ENCODE measurements at places on chromosomes 16 and 17.

DNA sequence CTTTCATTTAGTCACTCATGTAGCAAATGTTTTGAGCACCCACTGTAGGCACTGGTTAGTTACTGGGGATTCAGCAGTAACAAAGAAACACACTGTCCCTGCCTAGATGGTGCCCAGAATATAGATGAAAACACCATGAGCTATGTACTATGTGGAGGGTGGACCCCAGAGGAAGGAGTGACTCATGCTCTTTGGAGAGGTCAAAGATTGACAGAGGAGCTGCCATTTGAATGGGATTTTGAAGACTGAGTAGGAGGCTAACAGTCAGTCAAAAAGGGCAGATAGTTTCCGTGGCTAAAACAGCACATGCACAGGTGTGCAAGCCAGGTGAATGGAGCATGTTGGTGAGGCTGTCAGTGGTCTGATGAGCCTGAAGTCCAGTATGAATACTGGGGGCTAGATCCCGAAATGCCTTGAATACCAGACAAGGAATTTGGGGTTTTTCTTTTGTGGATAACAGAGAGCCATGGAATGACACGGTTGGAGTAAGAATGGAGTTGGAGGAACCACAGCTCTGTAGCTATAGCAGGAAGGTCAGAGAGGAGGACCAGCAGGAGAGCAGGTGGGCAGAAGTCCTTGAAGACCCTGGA, 6.1 kb downstream of the IL21R start:
- DNase-seq, result no peak

- no peak for DNase-seq
Observed at GRCh38 chr17:73614256-73614655, 30.0 kb downstream of the SDK2 start.

- DNase-seq, result no peak
Observed at GRCh38 chr16:71338193-71338592, 20.3 kb upstream of the CALB2 start.

- peak; percentile 81 for DNase-seq
Observed at GRCh38 chr17:76473541-76473985, 6.2 kb downstream of the AANAT start.

DNA sequence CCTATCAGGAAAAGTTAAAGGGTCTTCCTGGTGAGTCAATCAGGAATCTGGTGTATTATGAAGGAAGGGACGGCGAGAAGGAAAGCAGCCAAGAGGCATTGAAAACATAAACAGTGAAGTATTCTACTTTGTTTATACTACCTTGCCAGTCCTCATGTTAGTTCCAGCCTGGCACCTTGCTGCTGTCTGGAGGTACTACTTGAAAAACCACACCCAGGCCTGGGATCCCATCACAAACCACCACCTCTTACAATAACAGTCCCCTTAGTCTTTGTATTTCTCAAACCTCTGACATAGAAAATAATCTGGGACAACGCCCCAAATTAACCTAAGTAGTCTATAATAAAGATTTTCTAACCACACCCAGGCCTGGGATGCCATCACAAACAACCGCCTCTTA, 676.7 kb upstream of the SOX9 start:
- no peak for DNase-seq

- no peak for DNase-seq
Observed at GRCh38 chr17:40947929-40948328, 10.5 kb upstream of the KRT23 start.

DNA sequence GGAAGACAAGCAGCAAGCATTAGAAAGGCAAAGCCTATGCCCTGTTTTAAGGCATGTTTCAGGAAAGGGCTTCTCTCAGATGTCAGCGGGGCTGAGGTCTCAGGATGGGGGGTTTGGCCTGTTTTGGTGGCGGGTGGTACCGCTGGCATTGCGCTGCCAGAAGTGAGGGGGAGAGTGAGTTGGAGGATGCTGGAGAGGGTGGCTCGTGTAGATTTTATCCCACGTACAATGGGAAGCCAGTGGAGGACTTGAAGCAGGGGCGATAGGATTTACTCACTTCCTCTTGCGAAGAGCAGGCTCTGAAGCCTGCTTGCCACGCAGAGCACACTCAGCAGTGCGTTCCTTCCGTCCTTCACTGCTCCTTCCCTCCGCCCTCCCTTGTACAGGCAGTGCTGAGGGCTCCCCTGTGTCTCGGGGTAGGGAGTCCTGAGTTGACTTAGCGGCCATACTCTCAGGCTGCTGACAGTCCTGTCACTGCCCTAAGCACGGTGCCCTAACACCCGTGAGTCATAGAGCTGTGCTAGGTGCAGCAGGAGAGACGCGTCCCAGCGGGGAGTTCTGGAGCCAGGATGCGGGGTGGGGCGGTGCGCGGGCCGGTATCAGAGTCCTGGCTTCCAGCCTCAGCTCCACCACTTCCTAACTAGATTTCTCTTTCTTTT, 113.1 kb downstream of the SNX29 start:
- DNase-seq, result peak; percentile 66

GRCh38 chr17:77217566-77217965, 76.8 kb downstream of the SEC14L1 start:
- DNase-seq, result no peak

DNA sequence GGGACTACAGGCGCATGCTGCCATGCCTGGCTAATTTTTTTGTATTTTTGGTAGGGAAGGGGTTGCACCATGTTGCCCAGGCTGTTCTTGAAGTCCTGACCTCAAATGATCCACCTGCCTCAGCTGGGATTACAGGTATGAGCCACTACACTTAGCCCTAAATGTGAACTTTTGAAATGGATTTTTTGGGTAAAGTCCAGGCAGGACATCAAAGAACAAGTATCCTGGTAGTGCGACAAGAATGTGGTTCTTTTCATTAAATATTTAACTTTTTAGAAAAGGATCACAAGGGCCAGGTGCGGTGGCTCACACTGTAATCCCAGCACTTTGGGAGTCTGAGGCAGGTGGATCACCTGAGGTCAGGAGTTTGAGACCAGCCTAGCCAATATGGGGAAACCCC, 15.3 kb upstream of the NBR1 start:
- DNase-seq, result no peak

- no peak for DNase-seq
Observed at GRCh38 chr17:82821554-82821953, 18.3 kb downstream of the ZNF750 start.

- DNase-seq, result no peak
Observed at GRCh38 chr17:63752707-63753106, 11.1 kb upstream of the STRADA start.

DNA sequence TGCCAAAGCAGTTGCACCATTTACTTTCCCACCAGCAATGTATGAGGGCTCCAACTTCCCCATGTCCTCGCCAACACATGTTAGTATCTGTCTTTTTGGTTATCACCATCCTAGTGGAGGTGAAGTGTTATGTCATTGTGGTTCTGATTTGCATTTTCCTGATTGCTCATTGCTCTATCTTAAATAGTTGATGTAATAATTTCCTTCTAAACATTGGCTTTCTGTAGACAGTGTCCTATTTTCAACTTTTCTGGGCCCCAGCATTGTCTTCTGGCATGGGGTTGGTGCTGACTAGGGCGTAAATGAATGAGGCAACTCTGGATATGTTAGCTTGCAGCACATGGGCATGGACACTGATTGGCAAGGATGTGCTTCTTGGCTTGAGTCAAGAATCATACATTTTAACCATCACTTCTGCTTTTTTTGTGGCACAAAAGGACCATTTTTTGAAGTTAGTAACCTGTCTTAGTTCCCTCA, 25.1 kb downstream of the PLCG2 start:
- DNase-seq, result no peak

- DNase-seq, result no peak
Observed at GRCh38 chr17:55068862-55069811, 100.6 kb downstream of the STXBP4 start.

- no peak for DNase-seq
Observed at GRCh38 chr16:4876646-4877379, 29.5 kb downstream of the UBN1 start.

GRCh38 chr17:6098050-6098822, 28.1 kb downstream of the WSCD1 start:
- DNase-seq, result peak; percentile 36

DNA sequence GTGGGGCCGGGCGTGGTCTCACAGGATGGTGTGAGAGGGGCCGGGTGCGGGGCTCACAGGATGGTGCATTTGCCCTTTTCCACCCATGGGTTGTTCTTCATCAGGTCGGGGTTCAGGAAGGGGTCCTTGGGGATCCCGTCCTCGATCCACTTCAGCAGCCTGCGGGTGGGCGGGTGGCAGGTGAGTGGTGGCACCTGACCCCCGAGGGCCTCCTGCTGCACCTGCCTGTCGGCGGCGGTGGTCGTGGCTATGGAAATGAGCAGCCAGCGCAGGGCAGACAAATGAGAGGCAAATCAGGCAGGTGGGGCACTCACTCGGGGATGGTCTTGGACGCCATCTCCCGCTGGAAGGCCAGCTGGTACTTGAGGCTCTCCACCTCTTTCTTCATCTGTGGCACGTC, 1.9 kb downstream of the GNG13 start:
- no peak for DNase-seq

DNA sequence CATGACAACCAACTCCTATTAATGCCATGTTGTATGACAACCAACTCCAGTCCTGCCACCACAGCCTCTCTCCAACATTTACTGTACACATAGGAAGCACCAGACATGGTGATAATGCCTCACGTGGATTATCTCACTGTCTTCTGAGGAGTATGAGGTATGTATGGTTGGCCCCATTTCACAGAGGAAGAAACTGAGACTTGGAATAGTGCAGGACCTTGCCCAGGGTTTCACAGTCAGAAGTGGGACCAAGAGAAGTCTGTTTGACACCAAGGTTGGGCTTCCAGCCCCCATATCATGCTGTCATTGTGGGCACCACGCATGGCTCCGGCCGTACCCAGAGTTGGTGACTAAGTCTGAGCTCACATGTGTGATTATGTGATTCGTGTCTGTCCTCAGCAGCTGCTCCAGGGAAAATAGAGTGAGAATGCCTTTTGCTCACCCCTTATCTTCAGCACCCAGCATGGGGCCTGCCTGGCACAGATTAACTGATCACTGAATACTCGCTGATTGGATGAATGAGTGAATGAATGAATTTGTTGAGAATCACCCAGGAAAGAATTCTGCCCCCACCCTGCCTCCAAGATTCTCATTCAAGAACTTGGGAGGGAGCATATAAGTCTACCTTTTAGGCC, 204.1 kb upstream of the NLRP1 start:
- no peak for DNase-seq

GRCh38 chr17:67511012-67511411, 133.9 kb downstream of the PITPNC1 start:
- DNase-seq, result no peak

- DNase-seq, result peak; percentile 92
Observed at GRCh38 chr16:69859105-69859989, 91.8 kb upstream of the CLEC18A start.

DNA sequence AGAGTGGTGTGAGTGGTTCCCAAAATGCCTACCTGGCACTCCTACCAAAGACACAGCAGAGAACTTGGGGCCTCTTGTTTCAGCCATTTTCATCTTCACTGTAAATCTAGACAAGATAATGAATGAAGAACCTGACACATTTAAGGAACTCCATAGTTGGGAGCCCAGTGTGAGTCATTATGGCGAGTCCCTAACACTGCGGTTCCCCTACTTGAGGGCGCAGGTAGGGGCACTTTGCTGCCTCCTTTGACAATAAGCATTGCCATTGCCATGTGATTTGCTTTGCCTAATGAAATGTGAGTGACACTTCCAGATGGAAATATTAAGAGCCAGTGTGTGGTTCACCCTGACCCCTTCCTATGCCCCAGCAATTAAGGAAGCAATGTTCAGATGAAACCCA, 517.6 kb downstream of the MAF start:
- no peak for DNase-seq

DNA sequence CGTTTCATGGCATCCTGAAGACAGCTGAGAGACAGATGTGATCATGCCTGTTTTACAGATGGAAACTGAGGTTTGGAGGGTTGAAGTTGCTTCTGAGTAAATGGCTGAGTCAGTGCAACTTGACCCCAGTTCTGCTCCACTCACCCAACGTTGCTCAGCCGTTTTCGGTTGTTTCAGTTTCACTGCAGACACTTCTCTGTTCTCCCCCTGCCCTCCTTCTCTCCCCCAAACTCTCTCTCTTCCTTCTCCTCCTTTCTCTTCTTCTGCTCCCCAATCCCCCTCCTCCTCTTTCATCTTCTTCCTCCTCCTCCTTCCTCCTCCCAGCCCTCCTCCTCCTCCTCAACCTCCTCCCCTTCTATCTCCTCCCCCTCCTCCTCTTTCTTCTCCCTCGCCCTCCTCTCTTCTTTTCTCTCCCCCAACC, 9.4 kb upstream of the CEP20 start:
- DNase-seq, result no peak

DNA sequence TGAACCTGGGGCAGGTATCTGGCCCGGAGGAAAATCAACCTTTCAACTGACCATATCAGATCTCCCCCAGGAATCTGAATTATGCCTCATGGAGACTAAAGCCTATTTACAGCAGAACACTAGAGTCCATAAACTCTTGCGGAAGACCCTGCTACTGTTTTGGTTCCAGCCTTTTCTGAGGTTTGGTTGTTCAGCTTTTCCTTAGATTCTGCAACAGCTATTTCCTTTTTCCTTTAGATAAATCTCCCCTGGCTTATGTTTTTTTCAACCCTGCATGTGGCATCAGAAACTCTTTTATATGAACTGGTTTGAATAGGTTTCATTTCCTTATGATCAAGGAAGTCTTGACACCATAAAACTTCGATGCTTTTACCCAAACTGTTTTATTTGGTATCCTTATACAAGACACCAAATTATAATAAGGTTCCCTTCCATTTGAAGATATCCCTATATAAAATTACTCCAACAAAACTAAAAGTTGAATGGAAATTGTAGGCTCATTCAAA, 13.1 kb downstream of the SPOP start:
- DNase-seq, result no peak

DNA sequence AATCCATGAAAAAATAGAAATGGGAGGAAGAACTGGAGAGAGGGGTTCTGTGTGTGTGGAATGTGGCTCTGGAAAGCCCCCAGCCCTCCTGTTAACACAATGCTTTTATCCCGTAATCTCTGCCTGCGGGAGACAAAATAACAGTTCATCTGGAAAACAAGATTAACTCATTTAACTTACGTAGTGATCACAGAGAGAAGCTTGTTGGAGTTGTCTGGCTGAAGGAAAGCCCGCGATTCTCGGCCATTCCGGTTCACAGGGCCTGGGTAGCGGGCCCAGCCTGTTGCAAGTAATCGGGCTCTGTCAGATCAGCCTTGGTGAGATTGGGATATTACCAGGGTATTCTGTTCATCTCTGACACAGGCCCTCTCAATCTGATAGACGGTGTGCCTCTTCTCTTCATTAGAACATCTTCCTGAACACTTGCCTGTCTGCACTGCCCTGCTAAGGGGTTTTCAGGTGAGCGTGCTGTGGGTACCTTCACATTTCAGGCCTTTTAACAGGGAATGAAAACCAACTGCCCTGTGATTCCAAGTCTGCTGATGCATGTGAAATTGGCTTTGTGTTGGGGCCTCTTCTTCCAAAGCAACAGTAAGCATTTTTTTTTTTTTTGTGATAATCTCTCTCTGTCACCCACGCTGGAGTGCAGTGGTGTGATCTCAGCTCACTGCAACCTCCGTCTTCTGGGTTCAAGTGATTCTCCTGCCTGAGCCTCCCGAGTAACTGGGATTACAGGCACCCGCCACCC, 609.9 kb downstream of the WWOX start:
- peak; percentile 2 for DNase-seq

GRCh38 chr17:73564843-73565242, 79.4 kb downstream of the SDK2 start:
- no peak for DNase-seq
